ENCODE measurements at places on chromosomes 2 and 18. TPM values are rescaled to one million over a fixed set of nuclear protein-coding genes. Genes with fewer than 3 reads are reported as not detected.

DNA sequence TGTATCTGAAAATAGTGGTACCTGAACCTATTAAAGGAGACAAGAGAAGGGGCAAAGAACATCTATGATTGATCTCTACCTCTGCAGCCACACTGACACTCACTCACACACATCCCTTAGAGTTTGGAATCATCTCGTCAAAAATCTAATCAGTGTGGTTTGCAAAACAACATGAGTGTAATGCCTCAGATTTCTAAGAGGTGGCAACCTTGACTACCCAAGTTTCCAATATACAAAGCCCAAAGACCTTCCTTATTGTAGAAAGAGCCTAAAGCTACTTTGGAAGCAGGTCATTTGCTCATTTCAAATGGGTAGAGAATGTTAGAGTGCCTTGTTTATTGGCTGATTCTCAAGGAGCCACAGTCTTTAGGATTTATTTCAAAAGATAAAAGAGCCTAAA lies 444.9 kb downstream of the ARHGAP15 start:
- DNase-seq = no peak

The IRS1 gene
- total RNA-seq = 47.6 TPM

The ASB18 gene
- not detected for total RNA-seq

The CCDC74A gene
- total RNA-seq = 6.3 TPM

The PAIP2B gene
- 16.9 TPM for total RNA-seq
